ENCODE measurements at places on chromosomes 5 and 9.
A peak's percentile ranks its signal among the peaks of the same experiment; 100 is the strongest.

DNA sequence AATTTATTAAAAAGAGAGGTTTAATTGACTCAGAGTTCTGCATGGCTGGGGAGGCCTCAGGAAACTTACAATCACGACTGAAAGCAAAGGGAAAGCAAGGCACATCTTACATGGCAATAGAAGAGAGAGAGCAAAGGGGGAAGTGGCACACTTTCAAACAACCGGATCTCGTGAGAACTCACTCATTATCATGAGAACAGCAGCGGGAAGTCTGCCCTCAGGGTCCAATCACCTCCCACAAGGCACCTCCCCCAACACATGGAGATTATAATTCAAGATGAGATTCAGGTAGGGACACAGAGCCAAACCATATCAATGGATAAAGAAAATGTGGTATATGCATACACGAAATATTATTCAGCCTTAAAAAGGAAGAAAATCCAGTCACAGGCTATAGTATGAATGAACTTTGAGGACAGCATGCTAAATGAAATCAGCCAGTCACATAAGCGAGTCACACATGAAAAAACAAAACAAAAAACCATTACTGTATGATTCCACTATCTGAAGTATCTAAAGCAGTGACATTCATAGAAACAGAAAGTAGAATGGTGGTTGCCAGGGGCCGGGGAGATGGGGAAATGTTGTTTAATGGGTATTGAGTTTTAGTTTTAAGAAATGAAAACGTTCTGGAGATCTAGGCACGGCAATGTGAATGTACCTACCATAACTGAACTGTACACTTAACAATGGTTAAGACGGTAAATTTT, 83.4 kb upstream of the PCA3 start:
- DNase-seq, result no peak

DNA sequence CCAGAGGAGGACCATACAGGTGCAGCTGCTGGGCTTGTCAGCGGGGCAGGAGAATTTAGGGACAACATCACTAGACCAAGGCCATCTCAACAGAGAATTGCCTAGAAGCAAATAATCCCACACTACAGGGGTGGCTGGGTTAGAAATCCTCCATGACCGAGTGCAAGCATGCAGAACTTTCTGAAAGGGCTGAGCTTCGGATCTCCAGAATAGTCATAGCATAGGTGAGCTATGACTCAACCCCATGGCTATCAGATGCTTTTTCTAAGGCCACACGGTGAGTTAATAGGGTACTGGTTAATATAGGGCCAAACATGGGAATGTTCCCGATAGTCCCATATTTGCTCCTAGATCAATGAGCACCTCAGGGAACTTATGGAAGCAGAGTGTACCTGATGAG, 4.2 kb downstream of the KCNIP1 start:
- no peak for DNase-seq

GRCh38 chr5:97936231-97936630, 753.2 kb upstream of the RIOK2 start:
- no peak for DNase-seq

- DNase-seq, result no peak
These were observed 93.5 kb upstream of the ATG10 start for GRCh38 chr5:81878333-81878732.

DNA sequence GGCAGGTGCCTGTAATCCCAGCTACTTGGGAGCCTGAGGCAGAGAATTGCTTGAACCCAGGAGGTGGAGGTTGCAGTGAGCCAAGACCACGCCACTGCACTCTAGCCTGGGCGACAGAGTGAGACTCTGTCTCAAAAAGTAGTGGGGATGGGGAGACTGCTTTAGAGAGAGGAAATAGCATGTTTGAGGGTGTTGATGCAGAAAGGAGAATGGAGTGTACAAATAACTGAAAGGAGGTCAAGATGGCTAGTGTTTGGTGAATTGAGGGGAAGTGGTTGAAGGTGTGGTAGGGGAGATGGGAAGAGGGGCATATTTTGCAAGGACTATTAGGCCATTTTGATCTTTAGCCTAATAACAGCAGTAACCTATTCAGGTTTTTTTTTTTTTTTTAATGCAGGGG, 18.2 kb downstream of the TENT2 start:
- no peak for DNase-seq

GRCh38 chr5:142795251-142795650, 25.1 kb downstream of the ARHGAP26 start:
- DNase-seq, result no peak

DNA sequence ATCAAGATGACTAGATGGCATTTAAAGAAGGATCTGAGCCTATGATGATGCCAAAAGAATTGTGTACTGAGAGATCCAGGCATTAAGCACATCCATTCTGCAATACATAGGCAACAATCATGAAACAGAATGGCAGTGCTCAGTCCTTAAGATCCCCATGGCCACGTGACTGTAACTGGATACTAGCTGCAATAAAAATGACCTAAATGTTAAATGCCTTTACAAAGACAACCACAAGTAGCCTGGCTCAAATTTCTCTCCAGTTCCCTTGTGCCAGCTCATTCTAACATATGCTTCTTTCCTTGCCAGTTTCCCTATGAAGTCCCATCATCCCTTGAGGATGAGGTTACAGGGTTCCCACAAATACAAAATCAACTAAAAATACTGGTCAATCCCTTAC, 148.3 kb upstream of the GHR start:
- DNase-seq, result no peak

- no peak for DNase-seq
These were observed 225.4 kb upstream of the DAB2 start for GRCh38 chr5:39650008-39650762.

DNA sequence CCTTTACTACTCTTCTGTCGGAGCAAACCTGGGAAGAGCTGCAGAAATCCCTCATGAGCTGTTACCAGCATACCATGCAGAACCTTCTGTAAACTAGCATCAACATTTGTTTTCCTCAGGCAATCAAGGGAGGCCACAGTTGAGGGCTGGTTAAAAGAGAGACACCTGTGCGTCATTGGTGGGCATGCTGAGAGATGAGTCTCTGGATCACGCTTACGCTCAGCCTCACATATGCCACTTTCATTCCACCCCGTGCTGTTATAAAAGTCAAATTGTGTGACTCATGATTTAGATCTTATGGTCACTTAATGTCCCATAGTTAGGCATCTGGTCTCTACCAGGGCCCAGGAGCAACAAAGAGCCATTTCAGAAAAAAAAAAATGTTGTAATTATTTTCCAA, 18.1 kb upstream of the ICE1 start:
- DNase-seq, result no peak

DNA sequence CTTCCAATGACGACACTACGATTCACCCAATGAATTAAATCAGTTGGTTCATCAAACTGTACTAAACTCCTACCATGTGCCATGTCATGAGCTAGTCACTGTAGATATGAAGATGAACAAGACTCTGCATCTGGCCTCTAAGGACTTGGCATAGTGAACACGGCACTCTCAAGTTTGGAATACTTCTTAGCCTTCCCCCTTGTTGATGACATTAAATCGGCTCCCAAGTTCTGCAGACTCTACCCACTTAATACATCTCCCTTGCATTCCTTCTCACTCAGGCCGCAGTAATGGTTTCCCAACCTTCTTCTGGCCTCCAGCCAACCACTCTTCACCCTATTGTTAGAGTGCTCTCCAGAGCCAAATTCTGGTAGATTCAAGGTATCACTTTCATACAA, 184.7 kb downstream of the MAPKAP1 start:
- no peak for DNase-seq

DNA sequence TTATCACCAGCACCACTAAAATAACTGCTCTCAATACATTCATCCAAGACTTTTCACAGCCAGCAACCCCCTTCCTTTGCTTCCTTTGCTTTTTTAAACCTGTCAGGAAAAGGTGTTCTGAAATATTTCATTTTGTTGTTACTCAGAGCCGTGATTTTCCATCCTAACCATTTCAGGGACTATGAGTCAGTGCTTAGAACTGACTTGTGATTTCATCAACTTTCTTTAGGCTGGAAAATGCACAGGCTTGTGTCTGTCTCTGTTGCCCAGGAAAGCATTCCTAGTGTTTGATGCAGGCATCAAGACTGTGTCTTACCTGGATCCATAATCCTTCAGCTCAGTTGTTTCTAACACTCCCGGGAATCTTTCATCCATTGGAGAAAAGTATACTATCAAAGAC, 805.6 kb downstream of the BRINP1 start:
- DNase-seq, result no peak

- DNase-seq, result no peak
These were observed 2.4 kb downstream of the ATG12 start for GRCh38 chr5:115838885-115839518.

DNA sequence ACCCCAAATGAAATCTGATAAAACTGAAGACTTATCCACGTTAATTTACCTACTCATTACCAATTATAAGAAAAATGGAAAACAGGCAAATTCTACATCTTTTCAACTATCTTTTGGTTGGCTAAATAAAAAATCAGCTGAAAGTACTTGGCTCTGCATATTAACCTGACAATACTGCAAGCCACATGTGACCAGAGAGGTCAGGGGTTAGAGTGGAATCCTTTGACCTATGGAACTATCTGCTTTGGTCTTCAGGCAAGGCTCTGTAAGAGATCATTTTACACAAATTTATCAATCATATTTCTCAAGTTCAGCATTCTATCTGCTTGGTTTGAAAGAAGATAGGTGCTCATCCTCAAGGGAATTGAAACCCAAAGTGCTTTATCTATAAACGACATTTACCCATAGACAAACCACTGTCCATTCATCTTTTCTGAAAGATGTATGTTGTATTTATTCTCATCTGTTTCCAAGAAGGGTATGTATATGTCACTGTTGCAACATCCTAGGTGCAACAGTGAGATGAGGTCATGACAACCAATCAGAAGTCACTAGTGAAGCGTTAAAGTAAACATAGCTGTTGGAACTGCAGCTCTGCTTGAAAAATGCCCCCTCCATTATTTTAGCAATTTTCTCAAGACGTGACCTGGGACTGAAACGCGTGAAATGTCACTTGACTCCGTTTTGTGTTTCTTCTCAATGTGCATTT, 144.9 kb upstream of the POU5F2 start:
- no peak for DNase-seq

GRCh38 chr9:95373782-95374487, 56.4 kb upstream of the FANCC start:
- DNase-seq, result no peak

DNA sequence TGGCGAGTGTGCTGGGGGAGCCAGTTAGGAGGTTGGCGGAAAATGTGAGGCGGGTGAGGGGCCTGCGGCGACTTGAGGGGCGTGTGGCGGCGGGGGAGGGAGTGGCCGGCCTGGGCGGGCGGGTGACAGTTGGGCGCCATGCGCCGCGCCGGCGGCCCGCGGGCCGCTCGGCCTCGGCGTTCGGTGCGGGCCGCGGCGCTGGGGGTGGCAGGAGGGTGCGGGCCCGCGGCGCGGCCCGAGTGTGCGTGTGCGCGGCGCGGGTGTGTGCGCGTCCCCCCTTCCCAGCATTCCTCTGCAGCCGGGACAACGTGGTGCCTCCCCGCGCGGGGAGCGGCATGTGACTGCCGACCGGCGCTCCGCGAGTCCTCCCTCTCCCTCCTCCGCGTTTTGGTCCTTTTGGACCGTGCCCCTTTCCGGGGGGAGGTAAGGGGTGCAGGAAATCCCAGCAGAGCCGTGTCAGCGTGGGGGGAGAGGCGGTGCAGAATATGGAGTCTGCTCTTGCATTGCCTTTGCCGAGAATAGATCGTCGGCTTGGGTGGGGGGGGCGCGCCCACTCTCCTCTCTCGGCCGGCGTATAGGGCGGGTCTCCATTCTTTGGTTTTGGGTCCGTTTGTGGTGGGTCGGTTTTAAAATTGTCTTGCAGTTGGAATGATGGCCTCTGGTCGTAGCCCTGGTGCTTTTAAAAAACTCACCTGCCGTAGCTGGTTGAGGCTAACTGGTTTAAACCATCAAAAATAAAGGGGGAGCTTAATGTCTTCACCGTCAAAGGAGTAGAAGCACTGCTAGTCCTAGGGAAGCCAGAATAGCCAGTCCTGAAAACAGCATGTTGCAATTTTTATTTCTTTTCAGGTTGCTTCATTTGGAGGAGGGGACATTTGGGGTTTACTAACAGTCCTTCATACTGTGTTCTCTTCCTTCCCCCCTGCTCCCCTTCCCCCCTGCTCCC, 2.0 kb downstream of the LARP1 start:
- DNase-seq, result peak; percentile 57

DNA sequence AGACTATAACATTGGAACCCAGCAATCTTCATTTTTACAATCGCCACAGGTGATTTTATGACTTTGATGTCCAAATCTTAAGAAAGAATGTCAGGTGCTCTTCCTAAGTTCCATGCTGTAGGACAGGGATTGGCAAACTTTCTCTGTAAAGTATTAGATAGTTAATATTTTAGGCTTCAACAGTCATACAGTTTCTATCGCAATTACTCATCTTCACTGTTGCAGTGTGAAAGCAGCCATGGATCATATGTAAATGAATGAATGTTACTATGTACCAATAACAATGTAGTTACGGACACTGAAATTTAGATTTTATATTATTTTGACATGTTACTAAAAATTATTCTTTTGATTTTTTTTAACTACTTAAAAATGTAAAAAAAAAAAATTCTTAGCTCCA, 169.7 kb downstream of the DTWD2 start:
- DNase-seq, result no peak

- DNase-seq, result no peak
These were observed 56.0 kb upstream of the PRSS3 start for GRCh38 chr9:33739398-33739797.

DNA sequence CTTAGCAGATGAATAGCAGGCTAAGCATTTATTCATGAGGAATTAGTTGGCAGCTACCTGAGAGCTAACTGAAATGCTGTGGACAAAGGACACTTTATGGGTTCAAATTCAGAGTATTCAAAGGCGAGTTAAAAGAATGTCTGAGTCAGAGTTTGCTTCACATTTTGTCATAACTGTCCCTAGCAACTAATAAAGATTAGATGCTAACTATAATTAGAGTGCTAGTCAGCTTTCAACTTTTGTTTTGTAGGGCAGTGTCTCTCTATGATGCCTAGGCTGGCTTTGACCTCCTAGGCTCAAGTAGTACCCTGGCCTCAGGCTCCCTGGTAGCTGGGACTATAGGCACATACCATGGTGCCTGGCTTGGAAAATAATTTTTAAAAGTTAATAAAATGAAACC, 4.6 kb downstream of the SMC5 start:
- DNase-seq, result no peak

DNA sequence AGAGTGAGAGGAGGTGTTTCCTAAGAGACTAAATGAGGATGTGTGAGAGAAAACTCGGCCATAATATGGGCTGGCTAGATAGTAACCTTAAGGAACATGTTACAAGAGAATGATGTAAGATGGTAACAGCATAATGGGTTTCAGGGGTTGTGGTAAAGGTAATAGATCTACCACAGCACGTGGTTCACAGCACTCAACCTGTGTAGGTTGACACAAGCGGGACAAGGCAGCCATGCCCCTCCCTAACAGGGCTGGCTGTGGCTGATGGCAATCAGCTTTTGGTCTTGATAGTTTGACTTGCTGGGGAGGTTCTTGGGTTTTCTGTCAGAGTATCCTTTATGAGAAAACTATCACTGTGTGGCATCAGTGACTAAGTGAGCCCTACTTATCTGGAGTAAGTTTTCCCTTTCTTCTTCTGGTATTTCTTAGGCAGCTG, 138.6 kb downstream of the TRIO start:
- DNase-seq, result peak; percentile 29

- no peak for DNase-seq
These were observed 63.3 kb downstream of the INSL6 start for GRCh38 chr9:5122116-5122515.

GRCh38 chr5:122311497-122311960, 508 bp upstream of the SNCAIP start:
- DNase-seq, result no peak
